ENCODE measurements at places on chromosomes 1 and 21. TPM values are rescaled to one million over a fixed set of nuclear protein-coding genes. Genes with fewer than 3 reads are reported as not detected.

- no peak for DNase-seq
Measured at GRCh38 chr1:179094818-179095217, 12.9 kb downstream of the TOR3A start.

DNA sequence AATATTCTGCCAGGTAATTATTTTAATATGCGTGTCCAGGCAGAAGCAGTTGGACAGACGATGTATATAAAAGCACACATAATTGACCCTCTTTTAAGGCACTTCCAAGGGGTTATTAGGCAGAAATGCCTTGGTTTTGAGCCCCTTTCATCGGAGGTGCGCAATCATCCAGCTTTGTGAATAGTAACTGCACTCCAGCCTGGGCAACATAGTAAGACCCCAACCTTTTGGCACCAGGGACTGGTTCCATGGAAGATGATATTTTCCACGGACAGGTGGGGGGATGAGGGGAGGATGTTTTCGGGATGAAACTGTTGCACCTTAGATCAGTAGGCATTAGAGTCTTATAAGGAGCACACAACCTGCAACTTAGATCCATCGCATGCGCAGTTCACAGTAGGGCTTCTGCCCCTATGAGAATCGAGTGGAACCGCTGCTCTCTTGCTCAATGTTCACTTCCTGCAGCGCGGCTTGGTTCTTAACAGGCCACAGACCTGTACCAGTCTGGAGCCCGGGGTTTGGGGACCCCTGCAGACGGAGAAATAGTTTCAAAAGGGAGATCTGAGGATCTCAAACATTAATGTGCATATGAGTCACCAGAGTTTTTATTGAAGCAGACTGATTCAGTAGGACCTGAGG is 1.8 kb upstream of the MCOLN2 start:
- DNase-seq, result no peak

DNA sequence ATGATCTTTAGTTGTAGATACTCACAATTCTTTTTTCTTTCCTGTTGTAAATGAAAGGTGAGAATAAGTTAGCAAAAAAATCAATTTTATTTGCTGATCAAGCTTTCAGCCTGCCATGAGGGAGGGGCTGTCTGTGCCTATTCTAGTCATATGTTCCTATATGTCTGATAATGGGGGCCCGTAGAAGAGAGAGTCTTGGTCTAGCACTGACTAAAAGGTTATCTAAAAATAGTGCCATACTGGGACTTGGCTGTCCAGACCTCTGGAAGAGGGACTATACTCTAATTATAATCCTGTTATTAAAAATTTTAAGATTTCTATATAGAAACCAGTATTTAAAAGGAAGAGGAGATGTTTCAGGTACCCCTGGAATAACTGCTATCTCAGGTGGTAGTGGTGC is 18.6 kb downstream of the GNAI3 start:
- no peak for DNase-seq

DNA sequence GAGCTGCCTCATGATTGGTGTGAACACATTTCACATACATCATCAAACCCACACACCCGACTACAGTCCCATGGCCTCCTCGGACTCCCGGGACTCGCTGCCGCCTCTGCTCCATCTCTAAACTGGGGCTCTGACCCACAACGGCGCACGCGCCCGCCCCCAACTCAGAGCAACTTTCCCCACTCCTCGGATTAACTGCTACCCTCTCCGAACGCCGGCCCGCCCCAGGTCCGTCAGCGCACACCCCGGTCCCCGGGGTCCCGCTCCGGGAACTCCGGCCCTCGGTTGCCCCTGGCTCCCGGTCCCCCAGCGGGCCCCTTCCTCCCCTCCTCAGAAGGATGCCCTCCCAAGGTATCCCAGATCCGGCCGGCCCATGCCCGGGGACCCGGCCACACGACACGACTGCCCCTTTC is 740 bp downstream of the DSTYK start:
- no peak for DNase-seq

DNA sequence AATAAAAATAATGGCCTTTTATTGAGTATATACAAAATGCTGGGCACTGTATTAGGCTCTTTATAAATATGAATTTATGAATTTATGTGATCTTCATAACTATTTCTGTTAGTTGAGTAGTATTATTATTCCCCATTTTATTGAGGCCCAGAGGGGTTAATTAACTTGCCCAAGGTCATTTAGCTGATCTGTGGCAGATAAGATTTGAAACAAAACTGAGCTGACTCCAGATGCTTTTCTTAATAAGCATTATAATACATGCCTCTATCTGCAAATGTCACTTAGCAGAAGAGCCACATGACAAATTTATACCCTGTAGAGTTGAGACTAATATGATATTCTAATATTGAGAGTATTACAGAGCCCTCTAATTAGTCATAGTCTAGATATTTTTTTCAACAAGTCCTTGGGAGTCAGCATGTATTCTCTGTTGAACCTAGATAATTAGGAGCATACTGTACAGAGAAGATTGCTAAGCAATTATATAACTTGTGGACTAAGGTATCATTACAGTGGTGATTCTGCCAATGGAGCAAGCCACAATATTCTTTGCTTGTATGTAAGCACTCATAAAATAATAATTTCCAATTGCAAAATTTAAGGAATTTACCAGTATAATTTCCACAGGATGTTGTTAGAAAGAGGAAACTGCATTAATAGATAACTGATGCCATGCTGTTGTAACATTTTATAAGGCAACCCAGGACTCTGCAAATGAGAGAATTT is 112.0 kb downstream of the LRRC40 start:
- no peak for DNase-seq

Gene CA14
- total RNA-seq, result not detected

DNA sequence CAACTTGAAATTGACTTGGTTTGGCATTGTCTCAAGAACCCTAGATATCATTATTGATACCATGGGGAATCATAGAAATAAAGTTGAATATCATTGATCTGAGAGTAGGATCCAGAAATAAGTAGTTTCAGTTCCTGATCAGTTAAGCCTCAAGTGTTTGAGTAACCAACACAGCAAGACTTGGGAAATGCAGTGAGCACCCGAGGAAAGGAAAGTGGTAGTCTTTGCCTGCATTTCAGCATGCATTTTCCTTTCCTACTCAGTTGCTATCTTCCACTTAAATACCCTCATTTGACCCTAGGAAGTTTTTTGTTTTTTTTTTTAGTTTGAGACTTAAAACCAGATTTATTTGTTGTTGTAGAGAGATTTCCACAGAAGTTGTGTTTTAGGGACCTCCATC is 18.9 kb downstream of the CLEC20A start:
- DNase-seq, result no peak

Gene VSIG8
- total RNA-seq, result not detected

DNA sequence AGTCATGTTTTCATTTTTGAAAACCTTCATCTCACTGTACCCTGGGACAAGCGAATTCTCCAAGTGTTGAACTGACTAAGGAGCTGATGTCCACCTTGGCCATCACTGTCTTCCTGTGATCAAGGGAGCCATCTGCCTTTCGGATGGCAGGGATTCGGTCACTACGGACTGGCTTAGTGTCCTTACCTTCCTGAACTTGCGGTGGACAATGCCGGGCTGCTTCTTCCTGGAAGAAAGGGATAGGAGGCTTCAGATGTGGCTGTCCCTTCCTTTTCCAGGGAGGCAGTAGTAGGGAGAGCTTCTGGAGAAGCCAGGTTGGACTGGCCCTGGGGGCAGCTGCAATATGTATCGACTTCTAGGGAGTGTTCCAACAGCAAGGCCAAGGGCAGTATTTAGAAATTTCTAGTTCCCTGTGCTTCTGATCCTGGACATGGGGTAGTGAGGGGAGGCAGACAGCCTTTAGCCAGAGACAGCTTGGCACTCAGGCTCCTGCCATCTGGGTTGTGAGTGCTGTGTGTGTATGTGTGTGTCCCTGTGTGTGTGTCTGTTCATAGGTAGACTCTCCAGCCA is 114.6 kb downstream of the IER5 start:
- DNase-seq, result no peak

DNA sequence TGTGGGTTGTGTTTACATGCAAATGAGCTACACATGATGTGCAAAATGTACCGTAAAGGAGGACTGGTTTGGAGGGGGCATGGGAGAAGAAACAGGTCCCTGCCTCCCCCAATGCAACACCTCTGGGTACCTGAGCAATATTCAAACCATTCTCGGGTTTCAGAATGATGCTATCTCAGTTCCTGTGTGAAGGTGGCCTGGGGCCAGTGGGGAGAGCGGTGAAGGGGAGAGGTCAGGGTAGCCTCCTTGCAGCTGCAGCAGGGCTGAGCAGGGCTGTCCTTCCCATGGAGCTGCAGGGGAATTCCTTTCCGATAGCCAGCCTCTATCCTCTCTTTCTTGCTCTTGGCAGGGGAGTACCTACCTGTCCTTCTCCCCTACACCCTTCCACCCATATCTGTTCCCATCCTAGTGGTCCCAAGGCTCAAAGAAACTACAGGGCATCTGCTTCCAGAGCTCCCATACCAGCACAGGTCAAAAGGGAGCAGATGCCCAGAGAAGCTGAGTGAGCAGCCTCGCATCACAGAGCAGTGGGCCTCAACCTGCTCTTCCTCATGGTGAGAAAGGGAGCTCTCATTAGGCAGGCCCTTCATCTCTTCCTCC is 11.9 kb downstream of the MEF2D start:
- DNase-seq, result no peak

DNA sequence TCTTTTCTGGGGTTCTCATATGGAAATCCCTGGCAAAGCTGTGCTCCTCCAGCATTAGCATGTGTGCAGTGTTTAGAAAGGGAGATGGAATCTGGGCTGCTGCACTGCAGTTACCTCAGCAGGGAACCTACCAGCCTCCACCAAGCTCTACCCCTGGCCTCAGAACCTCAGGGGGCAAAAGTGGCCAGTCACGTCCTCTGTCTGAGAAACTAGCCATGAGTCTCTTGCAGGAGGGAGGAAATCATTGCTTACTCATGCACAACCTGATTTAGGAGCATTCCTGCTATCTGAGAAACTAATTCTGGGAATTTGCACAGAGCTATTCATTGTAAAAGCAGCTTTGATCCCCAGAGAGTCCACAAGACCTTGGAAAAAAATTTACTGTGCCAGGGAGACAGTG is 80.6 kb upstream of the IPO9 start:
- DNase-seq, result no peak

DNA sequence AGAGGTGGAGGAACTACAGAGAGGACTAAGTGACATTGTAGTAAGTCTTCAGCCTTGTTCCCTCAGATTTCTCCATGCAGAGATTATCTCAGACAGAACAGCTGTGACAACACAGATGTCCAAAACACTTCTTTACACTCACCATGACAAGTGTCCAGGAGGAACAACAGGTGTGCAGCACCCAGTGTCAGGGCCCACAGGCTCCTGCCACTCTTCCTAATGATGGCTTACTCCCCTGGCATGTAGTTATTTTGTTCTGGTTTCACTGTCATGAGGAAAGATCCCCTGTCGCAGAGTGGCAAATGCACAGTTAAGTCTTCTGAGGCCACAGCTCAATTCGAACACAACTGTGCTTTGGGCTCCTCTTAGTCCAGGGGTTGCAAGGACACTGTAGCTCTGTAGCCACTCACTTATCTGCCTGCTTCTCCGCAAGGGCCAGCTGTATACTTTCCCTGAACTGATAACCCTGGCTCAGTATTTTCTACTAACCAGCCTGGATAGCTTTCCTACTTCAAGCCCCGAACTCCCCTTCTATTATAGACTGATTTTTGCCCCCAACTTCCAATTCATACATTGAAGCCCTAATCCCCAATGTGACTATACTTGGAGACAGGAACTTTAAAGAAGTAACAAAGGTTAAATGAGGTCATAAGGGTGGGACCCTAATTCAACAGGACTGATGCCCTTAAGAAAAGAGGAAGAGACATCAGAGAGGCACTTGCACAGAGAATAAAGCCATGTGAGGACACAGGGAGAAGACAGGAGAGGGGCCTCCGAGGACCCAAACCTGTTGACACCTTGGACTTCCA is 11.1 kb downstream of the PDZK1 start:
- no peak for DNase-seq

DNA sequence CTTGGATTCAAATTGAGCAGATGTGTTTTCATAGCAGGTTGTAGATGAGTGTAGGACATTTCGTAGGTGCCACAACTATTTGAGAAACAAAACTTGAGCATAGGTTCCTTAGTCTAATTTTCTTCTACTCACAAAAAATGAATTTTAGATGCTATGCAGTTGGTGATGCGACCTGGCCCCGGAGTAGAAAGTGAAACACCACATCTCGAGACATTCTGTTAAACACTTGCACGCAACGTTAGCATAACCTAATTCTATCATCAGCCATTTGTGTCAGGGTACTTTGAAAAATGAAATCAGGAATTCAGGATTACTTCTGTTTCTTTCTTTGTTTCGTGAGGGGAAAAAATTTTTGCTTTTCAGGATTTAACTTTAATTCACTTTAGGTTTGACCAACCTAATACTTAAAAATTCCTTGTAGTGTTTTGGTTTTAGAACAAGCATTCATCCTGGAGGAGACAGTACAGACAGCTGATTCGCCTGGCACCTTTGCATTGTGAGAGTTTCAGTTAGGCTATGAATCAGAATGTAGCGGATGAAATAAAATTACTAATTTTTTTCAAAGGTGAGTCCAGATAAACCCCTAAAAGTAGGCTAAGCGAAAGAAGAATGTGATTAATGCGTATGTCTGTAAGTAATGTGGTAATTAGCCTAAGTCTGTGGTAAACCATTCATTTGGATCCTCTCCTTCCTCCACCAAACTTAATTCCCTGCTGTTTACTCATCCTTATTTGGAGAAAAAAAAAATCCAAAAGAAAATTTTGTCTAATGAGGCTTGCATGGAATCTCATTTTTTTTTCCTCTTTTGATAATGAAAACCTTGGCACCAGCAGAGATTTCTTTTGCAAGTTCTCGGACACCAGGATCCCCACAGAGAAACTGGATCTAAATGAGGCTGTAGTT is 44.9 kb downstream of the MAP3K21 start:
- DNase-seq, result no peak

DNA sequence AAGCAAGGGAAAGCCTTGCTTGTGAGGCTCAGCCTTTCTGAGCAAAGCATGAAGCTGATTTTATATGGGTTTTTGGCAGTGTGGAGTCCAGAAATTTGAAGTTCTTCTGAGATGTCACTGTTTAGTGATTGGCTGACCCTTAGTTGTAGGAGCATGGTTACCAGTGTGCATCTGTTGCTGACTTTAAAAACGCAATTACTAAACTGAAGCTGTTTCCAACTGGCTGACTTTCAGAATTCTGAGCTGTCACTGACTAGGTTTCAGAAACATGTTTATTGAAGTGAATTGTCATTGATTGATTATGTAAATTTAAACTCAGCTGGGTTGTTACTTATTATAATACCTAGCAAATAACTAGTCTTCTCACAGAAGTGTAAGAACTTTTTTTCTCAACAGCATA is 89.4 kb downstream of the PDE4B start:
- no peak for DNase-seq

DNA sequence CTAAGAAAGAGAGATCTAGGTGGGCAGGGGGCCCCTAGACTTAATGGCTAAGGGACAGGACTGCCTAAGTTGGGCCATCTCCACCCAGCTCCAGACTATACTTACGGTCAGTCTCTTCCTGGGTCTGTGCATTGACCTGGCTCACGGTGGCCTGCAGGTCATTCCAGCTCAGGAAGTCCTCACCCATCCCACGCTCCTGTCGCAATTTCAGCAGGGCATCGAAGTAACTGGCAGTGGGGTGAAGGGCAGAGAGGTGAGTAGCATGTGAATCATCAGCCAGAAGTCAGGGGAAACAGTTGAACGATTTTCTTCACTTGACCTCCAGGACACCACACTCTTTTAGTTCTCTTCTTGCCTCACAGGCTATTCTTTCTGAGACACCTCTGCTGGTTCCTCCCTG is 20.5 kb downstream of the IQGAP3 start:
- DNase-seq, result no peak

GRCh38 chr21:25567472-25567871 is 39.8 kb downstream of the MRPL39 start:
- DNase-seq, result no peak

Gene GON4L
- 33.9 TPM for total RNA-seq
